ENCODE measurements at places on chromosomes 4 and X.
A peak's percentile ranks its signal among the peaks of the same experiment; 100 is the strongest.

GRCh38 chrX:23959781-23960180 lies 52.0 kb downstream of the CXorf58 start:
- no peak for DNase-seq

GRCh38 chrX:68183612-68184214 lies 249.6 kb downstream of the OPHN1 start:
- no peak for DNase-seq

GRCh38 chr4:184588893-184589292 lies 60.4 kb downstream of the CASP3 start:
- DNase-seq = no peak

- DNase-seq = no peak
Observed at GRCh38 chrX:147174591-147174990, 360.0 kb upstream of the CXorf51A start.

DNA sequence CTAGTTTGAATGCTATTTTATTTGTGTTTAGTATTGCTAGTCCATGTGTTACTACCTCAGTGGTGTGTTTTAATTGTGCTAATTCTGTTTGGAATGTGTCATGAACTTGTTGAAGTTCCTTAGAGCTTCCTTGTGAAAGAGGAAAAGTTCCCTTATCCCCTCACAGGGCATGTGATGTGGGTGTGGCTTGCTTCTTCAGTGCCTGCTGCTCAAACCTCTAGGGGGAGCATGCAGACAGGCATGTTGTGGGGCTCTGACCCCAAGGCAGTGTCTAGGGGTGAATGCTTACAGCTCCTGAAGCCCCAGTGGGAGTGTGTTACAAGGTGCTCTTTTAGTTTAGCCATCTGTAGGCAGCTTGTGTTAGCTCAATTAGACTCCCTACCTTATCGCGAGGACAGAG lies 86.5 kb downstream of the MAGED4 start:
- DNase-seq = no peak

- no peak for DNase-seq
Observed at GRCh38 chr4:1721666-1722550, 587 bp downstream of the TACC3 start.

GRCh38 chrX:120318411-120318810 lies 7.2 kb upstream of the TMEM255A start:
- DNase-seq = no peak

- DNase-seq = no peak
Observed at GRCh38 chrX:7179446-7179845, 31.5 kb upstream of the PUDP start.

GRCh38 chr4:184306949-184307348 lies 89.3 kb upstream of the ENPP6 start:
- no peak for DNase-seq

DNA sequence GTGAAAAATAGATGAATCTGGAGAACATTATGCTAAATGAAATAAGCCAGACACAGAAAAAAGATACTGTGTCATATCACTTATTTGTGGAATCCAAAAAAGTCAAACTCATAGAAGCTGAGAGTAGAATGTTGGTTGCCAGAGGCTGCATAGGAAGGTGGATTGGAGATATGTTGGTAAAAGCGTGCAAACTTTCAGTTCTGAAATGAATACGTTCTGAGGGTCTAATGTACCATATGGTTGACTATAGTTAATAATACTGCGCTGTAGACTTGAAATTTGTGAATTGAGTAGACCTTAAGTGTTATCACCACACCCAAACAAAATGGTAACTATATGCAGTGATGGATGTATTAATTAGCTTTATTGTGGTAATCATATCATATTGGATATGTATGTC lies 45.0 kb upstream of the UPRT start:
- no peak for DNase-seq

DNA sequence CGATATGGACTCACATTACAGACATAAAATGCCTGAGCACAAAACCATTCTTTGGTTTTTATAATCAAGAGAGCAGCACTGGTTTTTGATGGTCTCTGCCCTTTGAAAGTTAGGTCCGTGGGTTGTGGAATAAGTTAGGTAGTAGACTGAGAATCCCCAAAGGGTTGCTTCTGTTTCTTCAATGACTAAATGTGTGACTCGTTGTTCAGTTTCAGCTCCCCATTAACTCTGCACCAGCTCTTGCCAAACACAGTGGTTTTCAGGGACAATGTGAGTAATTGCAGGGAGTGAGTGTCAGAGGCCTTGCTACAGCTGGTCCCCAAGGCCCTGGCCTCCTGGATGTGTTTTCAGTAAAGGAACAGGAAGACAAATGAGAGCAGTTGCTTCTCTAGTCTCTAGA lies 24.8 kb downstream of the SMIM20 start:
- DNase-seq = no peak

DNA sequence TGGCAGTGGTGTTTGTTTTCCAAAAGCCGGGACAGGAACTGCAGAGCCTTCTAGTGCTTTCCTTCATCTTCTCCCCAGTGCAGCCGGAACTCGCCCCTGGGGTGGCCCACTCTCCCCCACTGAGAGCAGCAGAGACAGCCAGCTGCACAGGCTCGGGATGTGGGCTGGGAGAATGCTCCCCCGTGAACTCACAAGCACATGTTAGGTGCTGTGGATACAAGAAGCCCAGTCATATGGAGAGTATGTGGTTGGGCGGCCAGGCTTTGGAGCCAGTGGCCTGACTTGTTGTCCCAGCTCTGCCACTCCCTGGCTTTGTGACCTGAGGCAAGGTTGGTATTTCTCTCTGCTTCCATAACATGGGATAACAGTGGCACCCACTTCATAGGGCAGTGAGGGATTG lies 9.4 kb upstream of the KIAA0232 start:
- DNase-seq = no peak

- no peak for DNase-seq
Observed at GRCh38 chr4:84167093-84167492, 332.0 kb downstream of the NKX6-1 start.

GRCh38 chr4:124515591-124515990 lies 196.9 kb downstream of the ANKRD50 start:
- no peak for DNase-seq

DNA sequence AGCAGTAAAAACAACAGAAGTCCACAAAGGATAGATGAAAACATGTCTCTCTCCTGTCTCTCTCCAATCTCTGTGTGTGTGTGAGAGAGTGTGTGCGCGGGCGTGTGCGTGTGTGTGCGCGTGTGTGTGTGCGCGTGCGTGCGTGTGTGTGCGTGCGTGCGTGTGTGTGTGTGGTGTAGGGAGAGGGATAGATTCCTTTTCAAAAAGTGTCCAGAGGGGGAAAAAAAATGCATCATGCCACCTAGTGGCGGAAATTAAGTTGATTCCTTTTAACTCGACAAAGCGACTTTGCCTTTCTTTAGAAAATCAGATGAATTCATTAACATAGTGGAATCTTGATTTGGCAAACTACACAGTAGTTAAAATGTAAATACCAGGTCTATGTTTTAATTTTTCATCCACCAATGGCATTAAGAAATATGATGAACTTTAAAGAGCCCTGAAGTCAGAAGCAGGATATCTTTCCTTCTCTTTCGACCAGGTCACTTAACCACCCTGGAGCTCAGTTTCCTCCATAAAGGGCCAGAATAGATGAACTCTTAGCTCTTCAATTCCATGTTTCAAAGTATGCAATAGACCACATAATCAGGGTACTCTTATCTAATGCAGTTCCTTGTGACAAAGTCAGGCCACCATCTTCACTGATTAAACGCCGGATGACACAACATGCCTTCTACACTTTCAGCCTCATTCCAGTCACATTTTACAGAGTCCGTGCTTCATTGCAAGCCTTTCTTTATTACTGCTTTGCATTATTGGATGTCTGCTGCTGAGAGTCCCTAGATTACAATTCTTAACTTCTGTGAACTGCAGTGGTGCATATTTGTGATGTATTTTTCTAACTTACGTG lies 162.8 kb downstream of the FBXO8 start:
- no peak for DNase-seq

- DNase-seq = no peak
Observed at GRCh38 chrX:40340116-40340515, 240.7 kb upstream of the ATP6AP2 start.

DNA sequence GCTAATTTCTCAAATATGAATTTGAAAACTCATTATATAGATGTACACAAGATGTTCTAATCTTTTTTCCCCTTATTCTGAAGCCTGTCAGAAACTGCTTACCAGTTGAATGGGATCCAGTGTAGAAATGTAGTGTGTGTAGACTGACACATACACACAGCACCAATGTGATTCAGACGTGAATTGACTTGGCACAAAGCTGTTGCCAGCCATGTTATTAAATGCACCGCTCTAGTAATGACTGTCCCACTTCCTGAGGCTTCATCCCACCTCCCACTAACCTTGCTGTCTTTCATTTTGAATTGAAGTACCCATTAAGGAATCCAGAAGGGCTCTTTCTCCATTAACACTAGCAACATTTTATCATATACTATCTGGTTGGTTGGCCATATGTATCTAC lies 146.6 kb downstream of the PPA2 start:
- DNase-seq = no peak

DNA sequence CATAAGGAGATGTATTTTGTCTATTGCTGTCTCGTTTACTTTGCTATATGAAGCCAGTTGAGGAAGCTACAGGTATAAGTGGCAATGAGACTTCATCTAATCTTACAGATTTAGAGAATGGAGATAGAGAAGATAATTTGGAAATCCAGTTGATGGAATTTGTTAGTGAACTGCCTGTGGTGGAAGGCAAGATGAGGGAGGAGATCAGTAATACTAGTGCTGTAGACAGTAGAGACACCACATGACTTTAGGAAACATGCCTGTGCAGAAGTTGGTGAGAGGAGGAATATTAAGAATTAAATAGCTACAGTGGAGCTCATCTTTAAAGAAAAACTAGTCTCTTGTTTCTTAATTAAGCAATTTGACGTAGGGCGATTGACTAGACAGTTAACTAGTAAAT lies 51.3 kb downstream of the RBPJ start:
- no peak for DNase-seq

- no peak for DNase-seq
Observed at GRCh38 chr4:33467291-33467690, 2747.1 kb downstream of the PCDH7 start.

GRCh38 chr4:185394568-185395237 lies 1.0 kb downstream of the LRP2BP start:
- DNase-seq = no peak

GRCh38 chr4:87805971-87806370 lies 6.6 kb downstream of the IBSP start:
- DNase-seq = no peak

DNA sequence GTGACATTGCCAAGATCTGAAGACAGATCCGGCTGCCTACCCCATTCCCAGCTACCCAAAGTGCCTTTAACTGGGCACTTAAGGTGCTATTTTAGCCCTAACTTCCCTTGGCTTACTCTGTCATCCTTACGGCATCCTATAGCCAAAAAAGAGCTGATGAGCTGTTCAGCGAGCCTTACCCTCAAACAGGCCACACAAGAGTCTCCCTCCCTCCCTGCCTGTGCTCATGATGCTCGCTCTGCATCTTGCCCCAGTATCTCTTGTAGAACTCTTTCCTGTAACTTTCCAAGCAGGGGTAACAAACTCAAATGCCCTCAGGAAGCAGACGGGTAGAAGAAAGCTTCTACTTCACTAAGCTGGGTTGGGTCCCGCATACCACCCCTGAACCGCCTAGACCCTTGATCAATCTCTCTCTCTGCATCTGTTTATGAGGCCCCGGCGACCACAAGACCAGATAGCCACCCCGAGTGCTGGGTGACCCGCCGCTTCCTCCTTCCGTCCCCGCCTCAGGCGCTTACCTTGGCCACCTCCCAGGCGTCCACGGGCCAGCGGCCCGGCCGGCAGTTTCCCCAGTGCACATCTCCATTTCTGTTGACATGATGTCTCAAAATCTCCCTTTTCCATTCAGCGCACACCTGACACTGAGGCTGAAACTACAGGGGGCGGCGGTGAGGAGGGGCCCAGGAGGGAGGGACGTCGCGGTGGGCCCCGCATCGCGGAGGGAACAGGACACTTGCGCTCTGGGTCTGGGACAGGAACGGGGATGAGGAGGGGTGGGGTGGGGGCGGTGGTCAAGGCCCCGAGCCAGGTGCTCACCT lies 663 bp downstream of the CXorf38 start:
- DNase-seq = peak; percentile 3

- no peak for DNase-seq
Observed at GRCh38 chr4:38574559-38575333, 89.3 kb upstream of the KLF3 start.

DNA sequence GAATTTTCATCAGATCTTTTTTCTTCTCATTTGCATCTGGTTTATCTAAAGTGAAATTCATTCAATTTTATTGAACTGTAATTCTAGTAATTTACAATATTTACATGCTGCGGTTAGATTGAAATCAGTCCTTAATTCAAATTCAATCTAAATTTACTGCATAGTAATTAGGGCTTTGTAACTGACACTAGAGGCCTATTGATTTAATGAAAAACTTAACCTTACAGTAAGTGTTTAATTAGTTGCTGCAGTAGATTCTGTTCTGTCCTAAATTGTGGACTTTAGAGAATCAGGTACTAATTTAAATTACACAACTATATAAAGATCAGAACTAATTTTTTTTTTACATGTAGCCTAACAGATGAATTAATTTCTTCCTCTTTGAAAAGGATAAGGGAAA lies 758.8 kb upstream of the TENM3 start:
- DNase-seq = no peak

DNA sequence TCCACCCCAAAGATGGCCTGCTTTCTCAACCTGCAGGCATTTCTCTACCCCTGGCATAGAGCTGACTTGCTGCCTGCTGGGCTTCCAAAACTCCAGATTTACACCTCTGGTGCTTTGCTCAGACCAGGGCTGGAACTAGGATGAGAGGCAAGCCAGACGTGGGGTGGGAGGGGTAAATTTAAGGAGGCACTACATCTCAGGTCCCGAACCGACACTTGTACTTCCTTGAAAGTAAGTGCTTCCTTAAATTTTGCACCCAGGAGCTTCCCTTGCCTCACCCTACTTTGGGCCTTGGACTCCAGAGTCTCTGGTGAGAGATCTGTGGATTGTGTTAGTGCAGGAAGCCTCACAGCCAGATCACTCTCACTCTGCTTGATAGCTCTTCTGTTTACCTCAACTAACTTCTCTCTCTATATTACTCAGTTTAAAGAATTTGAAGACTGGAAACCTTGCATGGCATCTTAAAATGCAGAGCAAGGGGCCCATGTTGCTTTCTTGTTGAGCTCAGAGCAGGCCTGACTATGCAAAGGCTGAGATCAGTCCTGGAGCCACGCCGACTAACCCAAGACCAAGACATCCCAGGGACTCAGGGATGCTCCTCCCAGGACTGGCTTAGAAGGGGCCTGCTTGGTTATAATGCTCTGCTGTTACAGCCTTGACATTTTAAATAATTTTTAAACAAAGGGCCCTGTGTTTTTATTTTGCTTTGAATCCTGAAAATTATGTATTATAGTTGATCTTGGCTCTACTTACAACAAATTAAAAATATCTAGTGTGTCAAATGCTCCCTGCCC lies 145.0 kb upstream of the LEF1 start:
- no peak for DNase-seq
